CD4-positive, alpha-beta T cell treated with Interleukin-2 at 100 ng/mL for 4 hours (primary cell): ENCODE measurements at places on chromosomes 4 and X.
A peak's percentile ranks its signal among the peaks of the same experiment; 100 is the strongest.

- no peak for DNase-seq
Observed at GRCh38 chr4:62899646-62900364, 1509.4 kb downstream of the TECRL start.

- DNase-seq = no peak
Observed at GRCh38 chr4:184122631-184123408, 94.9 kb downstream of the ENPP6 start.

DNA sequence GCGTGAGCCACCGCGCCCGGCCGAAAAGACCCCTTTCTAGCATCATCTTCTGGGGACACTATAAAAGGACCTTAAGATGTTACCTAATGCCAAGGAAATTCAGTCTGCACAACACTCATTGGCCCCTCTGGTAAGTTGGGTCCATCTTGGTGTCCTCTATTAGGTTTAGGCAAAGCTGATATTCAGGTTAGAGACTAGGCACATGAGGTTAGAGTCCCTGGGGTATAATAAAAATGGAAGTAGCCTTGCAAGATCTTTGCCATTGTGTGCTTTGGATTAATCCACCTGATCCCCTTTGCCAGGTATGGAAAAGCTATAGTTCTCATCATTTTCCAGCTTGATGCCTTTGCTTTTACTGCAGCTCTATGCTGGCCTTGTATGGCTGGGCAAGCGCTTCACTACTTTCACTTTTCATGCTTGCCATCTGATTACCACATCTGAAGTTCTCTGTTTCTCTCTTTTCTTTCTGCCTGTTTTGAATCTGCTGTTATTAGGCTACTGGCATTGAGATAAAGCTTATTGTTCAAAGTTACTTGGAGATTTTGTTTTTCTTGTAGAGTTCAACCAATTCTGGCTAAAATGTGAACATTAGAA is 5.4 kb upstream of the ADH4 start:
- DNase-seq = no peak

DNA sequence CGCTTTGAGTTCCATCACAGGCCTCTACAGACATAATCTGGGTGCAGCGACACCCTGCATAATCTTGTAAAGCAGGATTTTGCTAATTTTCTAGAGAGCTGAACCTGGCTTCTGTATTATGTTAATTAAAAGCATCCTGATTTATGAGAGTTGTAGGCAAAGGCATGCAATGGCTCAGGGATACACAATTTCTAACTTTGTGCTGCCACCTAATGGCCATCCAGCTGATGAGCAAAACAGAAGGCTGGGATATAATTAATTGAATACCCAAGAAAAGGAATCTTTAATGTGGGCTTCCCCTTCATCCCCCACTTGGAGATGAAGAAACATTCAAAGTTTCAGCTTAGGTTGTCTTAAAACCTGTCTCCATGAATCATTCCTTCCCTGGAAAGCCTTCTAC is 78.1 kb downstream of the BMP15 start:
- DNase-seq = no peak

- no peak for DNase-seq
Observed at GRCh38 chr4:94813221-94813620, 55.5 kb downstream of the BMPR1B start.

DNA sequence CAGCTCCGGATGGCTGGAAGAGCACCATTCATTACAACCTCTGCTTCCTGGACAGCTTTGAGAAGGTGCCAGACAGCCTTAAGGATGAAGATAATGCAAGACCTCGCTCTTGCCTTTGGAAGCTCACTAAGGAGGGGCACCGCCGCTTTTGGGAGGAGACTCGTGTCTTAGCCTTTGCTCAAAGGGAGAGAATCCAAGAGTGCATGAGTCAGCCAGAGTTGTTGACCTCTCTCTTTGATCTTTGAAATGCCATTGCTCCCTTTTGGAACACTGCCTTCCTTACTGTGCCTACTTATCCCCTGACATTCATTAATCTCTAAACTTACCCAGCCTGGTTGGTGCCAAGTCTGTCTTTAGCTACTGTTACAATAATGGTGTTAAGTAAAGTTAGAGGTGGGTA is 1.2 kb downstream of the FOXR2 start:
- DNase-seq = no peak

- no peak for DNase-seq
Observed at GRCh38 chrX:134990801-134991481, at the start of gene SMIM10. TSS of gene SMIM10 (plus strand) at chrX:134990991. CDS start at chrX:134991096, 105 bp downstream.

GRCh38 chr4:119559044-119559647 is 69.5 kb downstream of the PDE5A start:
- DNase-seq = peak; percentile 11

GRCh38 chr4:20456407-20456806 is 204.7 kb downstream of the SLIT2 start:
- DNase-seq = no peak

DNA sequence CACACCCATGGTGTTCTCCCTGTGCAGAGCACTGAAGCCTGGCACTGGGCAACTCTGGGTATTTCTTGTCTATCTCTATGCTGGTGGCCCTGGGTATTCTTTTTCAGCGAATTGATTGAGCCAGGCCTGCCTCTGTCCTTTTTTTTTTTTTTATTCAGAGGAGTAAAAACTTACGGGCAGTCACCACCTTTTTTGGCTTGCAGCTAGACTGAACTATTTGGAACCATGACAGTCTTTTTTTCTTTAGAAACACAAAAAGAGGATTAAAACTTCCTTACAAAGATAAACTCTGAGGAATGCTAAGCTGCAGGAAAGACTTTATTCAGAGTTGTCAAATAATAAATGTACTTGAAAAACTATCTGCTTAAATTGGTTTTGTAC is 119.2 kb upstream of the STIM2 start:
- DNase-seq = no peak

DNA sequence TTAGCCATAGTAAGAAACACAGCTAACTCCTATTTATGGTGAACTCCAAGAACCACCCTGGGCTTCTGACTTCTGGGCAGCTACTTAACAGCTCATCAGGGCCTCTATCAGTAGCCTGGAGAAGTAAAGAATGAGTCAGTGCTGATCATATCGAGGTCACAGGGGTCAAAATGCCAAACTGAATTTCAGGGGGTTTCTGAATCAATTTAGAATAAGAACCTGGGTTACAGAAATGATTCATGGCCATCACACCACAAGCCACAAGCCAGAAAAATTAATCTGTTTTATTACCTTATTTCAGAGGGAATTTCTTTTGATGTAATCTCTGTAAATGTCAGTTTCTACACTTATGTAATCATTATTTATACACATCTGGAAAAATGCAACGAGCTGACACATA is 64.4 kb downstream of the CHST7 start:
- peak; percentile 32 for DNase-seq

- no peak for DNase-seq
Observed at GRCh38 chr4:38281371-38282071, 321.3 kb downstream of the PTTG2 start.

GRCh38 chr4:17667253-17667652 is 52.8 kb downstream of the MED28 start:
- no peak for DNase-seq

- no peak for DNase-seq
Observed at GRCh38 chrX:68942840-68943239, 114.0 kb downstream of the EFNB1 start.

DNA sequence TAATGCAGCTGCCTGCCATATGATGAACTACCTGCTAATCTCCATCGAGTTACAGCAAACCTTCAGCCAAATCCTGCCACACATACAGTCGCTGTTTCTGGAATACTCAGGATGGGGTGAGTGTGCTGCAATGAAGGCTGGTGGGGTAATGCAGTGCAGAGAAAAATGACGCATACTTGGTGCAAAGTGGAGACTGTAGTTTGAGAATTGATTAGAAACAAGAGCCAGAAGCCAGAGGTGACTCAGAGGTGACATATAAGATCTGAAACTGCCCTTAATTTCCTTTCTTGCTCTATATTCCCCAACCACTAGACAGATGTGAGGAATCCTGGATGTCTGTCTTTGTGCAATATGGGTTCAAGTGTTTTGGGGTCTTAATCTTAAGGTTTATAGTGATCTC is 22.0 kb downstream of the C4orf54 start:
- no peak for DNase-seq

DNA sequence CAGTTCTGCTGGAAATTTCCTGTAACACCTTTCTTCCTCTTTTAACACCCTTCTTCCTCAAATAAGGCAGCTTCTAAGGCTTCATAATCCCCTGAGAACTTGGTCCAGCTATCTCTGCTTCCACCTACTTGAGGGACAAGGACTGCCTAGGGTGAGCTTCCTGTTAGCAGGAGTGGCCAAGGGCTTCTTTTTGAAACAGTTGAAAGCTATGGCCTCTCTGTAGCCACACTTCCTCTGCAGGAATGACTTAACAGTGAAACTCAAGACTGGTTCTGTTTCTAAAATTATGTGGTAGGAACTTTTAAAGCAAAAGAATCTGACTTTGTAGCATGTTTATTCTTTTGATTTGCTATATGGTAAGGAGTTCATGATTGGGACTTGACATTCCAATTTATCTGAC is 108.5 kb upstream of the WDR1 start:
- DNase-seq = no peak

GRCh38 chr4:166366012-166366411 is 493.0 kb downstream of the TLL1 start:
- no peak for DNase-seq

- peak; percentile 30 for DNase-seq
Observed at GRCh38 chr4:146243141-146243882, 29.0 kb downstream of the REELD1 start.

GRCh38 chrX:94107981-94108380 is 434.0 kb downstream of the FAM133A start:
- no peak for DNase-seq

- peak; percentile 52 for DNase-seq
Observed at GRCh38 chr4:112075129-112075753, 70.0 kb upstream of the FAM241A start.

- DNase-seq = no peak
Observed at GRCh38 chr4:128517739-128518510, 230.3 kb upstream of the PGRMC2 start.
